ENCODE measurements at places on chromosomes 5 and 9. TPM values are rescaled to one million over a fixed set of nuclear protein-coding genes. Genes with fewer than 3 reads are reported as not detected.
A peak's percentile ranks its signal among the peaks of the same experiment; 100 is the strongest.

Gene MARCHF6
- 115 TPM for polyA plus RNA-seq

Gene LEAP2
- polyA plus RNA-seq, result 51.9 TPM

Gene RNF183
- 7.3 TPM for polyA plus RNA-seq

Gene KCNV2
- polyA plus RNA-seq, result not detected

Gene TAF1L
- not detected for polyA plus RNA-seq

Gene SOHLH1
- 0.21 TPM for polyA plus RNA-seq

DNA sequence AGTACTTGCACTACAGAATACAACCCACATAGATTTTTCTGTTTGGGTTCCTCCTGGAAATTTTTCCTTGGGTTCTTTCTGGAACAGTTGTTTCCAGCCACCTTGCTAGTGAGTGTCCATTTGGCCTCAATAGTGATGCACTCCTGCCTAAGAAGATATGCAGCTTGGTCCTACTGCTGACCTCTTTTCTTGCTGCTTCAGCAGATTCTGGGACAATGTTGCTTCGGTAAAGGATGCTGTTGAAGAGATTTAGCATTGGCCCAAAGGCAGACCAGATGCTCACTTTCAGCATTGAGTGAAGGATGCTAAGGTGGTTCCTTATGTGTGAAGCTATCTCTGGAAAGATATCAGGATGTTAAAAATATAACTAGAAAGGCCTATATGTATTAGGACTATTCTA, 86.2 kb upstream of the SMC5 start:
- no peak for DNase-seq
- H3K27me3 ChIP-seq, result no peaks in the 10 kb centered on the region
- no peak overlapping the region for H3K4me3 ChIP-seq
- H3K4me1 ChIP-seq, result peaks cover 17% of the 10 kb centered on the region
- H3K36me3 ChIP-seq, result no peaks in the 10 kb centered on the region

- H3K4me1 ChIP-seq, result no peaks in the 10 kb centered on the region
- no peak for DNase-seq
- peaks cover 44% of the 10 kb centered on the region for H3K27me3 ChIP-seq
- H3K36me3 ChIP-seq, result no peaks in the 10 kb centered on the region
Measured at GRCh38 chr9:131817073-131817472, 77.2 kb upstream of the RAPGEF1 start.

GRCh38 chr9:127253446-127253845, 11.1 kb upstream of the GARNL3 start:
- no peak overlapping the region for H3K4me3 ChIP-seq
- peaks cover 1% of the 10 kb centered on the region for H3K36me3 ChIP-seq
- H3K27me3 ChIP-seq, result no peaks in the 10 kb centered on the region
- no peak overlapping the region for H3K27ac ChIP-seq

GRCh38 chr5:57166276-57166675, 7.6 kb upstream of the GPBP1 start:
- H3K27me3 ChIP-seq, result no peaks in the 10 kb centered on the region
- peaks cover 12% of the 10 kb centered on the region for H3K4me1 ChIP-seq
- no peak overlapping the region for H3K27ac ChIP-seq
- no peak overlapping the region for H3K4me3 ChIP-seq

GRCh38 chr9:125172031-125172755, 17.4 kb downstream of the PPP6C start:
- H3K4me3 ChIP-seq, result no peak overlapping the region
- H3K27me3 ChIP-seq, result no peaks in the 10 kb centered on the region
- no peak for DNase-seq
- H3K36me3 ChIP-seq, result peaks cover 11% of the 10 kb centered on the region
- no peak overlapping the region for H3K27ac ChIP-seq
- peaks cover under 1% of the 10 kb centered on the region for H3K4me1 ChIP-seq

DNA sequence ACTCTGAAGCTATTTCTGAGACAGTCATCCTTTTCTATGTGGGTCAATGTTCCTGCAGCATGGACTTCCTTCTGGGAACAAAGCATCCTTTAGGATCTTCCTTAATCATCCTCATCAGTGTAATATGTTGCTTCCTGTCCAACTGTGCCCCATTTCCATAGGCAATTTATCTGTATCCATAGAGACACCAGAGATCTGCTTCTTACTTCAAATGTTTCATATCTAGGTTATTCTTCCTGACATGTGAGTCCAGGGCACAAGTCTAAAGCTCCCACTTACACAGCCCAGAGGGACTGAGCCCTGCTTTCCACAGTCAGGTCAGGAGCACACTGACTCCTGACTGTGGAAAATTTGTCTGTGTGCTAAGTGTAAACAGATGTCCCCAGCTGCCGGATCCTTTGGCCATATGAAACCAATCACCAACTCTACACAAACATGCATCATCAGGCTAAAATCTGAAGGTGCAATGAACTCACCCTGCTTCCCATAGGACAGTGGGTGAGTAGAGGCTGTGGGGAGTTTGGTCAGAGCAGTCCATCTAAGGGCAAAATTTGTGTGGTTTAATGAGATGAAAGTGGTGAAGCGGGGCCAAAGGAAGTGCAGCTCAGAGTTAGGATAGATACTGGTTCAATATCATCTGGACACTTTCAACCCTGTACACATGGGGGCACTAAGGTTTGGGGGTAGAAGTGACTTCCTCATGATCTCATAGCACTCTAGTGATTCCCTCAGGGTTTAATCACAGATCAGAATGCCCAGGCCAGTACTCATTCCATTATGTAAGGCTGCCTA, 85.2 kb upstream of the TNC start:
- H3K4me1 ChIP-seq, result no peaks in the 10 kb centered on the region
- DNase-seq, result no peak

DNA sequence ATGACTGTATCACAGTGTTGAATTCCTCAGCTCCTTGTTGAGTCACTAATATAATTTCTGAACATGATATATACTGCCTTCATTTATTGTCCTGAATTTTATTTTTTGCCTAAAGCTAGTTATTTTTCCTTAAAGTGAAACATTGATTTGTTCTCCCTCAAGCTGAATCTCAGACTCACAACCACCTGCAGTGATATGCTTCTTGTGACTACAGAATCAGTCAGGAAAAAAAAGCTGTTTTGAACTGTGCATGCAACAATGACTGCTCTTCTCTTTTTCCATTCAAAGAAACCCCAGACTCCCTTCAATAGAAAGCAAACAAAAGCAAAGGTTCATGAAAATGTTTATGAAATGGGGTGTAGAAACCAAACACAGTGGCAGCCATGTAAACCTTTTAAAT, 470.2 kb upstream of the CHD1 start:
- DNase-seq, result no peak
- H3K4me1 ChIP-seq, result no peaks in the 10 kb centered on the region
- H3K27ac ChIP-seq, result no peak overlapping the region

DNA sequence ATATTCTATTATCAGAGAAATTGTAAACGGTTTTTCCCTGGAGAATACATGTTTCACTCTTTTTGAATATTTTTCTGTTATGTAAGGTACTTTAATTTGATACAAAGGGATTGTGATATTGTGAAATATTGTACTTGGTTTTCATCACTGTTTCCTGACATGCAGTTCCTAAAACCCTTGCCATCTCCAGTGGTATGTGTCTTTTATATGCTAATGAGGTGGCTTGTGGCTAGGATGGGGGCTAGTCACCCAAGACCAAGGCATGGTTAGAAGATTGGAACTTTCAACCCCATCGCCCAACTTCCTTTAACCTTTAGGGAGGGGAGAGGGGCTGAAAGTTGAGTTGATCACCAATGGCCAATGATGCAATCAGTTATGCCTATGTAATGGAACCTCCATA, 160.6 kb downstream of the TAF11L14 start:
- no peak for DNase-seq
- no peak overlapping the region for H3K27ac ChIP-seq
- no peaks in the 10 kb centered on the region for H3K27me3 ChIP-seq

DNA sequence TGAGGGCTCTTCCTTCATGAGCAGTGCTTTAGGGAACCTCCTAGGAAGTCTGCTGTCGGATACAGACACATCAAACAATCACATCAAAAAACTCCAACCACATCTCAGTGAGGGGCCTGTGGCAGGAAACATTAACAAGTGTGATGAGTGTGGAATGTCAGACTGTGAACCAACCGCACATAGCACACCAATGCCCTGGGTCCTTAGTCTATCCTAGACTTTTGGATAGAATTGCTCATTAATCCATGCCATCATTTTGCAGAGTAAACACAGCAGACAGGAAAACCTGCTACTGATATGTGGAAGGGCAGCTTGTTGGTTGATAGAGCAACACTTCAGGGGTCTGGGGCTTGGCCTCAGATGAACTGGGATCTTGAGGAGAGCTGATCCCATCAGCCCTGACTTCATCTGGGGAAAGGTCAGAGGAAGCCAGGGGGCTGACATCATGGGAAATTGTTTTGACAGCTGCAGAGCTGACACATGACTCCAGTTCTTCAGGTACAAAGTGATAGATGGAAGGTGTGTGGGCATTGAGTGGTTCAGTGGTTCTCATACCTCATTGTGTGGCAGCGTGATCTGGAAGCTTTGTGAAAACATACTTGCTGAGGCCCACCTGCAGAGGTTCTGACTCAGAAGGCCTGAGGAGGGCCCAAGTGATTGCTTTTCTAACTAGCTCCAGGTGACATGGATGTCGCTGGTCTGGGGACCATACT, 193.3 kb downstream of the DIRAS2 start:
- H3K36me3 ChIP-seq, result no peaks in the 10 kb centered on the region
- no peak overlapping the region for H3K4me3 ChIP-seq
- H3K4me1 ChIP-seq, result no peaks in the 10 kb centered on the region
- H3K27ac ChIP-seq, result no peak overlapping the region

DNA sequence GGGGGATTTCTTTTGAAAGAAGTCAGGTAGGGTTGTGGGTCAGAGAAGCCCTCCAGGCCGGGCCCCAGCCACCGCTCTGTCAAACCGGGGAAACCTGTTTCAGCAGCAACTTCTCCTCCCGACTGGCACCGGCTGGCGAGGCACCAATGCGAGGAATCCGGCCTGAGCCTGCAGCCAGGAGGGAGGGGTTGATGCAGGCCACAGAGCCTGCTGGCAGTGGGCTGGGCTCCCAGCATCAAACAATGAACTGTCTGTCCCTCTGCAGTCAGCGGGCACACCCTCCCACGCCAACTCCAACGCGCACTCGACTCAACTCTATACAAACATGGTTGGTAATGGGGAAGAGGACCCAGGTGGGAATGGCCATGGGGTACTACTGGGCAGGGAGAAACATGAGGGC, 12.1 kb downstream of the PCDH1 start:
- DNase-seq, result peak; percentile 59
- no peak overlapping the region for H3K27ac ChIP-seq
- no peak overlapping the region for H3K4me3 ChIP-seq
- H3K36me3 ChIP-seq, result no peaks in the 10 kb centered on the region
- H3K4me1 ChIP-seq, result peaks cover 15% of the 10 kb centered on the region
- H3K27me3 ChIP-seq, result peaks cover 44% of the 10 kb centered on the region

DNA sequence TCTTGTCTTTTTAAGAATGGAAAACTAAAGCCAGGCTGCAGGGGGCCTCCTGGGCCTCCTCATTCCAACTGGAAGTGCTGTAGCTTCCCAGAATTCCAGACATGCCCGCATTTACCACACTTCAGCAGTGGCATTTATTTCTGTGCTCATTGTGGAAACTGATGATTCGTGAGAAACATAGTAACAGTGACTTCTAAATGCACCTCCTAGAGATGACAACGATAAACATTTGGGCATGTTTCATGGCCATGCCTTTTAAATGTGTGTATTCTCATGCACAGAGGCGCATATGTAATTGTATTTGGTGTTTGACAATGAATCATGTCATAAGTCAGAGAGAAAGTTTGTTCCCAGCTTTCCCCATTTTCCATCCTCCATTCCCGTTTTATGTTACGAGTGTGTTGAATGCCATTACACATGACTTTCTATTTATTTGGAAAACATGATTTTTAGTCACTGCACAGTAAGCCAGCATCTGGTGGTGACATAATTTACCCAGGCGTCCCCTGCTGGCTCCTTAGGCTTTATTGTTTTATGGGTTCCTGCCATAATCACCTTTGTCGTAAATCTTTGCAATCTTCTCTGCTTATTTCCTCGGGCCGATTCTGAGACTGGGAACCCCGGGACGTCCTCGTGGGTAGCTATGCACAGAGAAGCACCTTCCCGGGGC, 68.8 kb upstream of the FCN2 start:
- no peak overlapping the region for H3K4me3 ChIP-seq
- H3K4me1 ChIP-seq, result no peaks in the 10 kb centered on the region
- DNase-seq, result no peak
- no peaks in the 10 kb centered on the region for H3K36me3 ChIP-seq
- peaks cover 6% of the 10 kb centered on the region for H3K27me3 ChIP-seq
- H3K27ac ChIP-seq, result no peak overlapping the region
